ENCODE measurements at places on chromosomes 5 and 9. TPM values are rescaled to one million over a fixed set of nuclear protein-coding genes. Genes with fewer than 3 reads are reported as not detected.

Gene CYSRT1
- total RNA-seq, result not detected

Gene THBS4
- 336 TPM for total RNA-seq

Gene DNAJC25
- total RNA-seq, result 7.4 TPM

Gene FAT2
- total RNA-seq, result not detected

Gene NLN
- 28.0 TPM for total RNA-seq

Gene PCDHB9
- total RNA-seq, result 3.0 TPM

Gene FAM221B
- total RNA-seq, result not detected

Gene ZNF366
- 5.8 TPM for total RNA-seq

Gene LCN10
- total RNA-seq, result 1.4 TPM

Gene TLN1
- total RNA-seq, result 256 TPM

Gene GLRA1
- total RNA-seq, result not detected

Gene SPATA31D4
- not detected for total RNA-seq

Gene ALAD
- 8.9 TPM for total RNA-seq

Gene STPG3
- total RNA-seq, result not detected

Gene LRRC19
- total RNA-seq, result 0.22 TPM

Gene S1PR3
- total RNA-seq, result 3.3 TPM

Gene PCA3
- total RNA-seq, result not detected

Gene BRINP1
- not detected for total RNA-seq

Gene AK8
- not detected for total RNA-seq

Gene JAKMIP2
- total RNA-seq, result not detected

Gene FCN2
- not detected for total RNA-seq

Gene PCDHGB3
- total RNA-seq, result 1.1 TPM

Gene PDZD2
- 3.8 TPM for total RNA-seq

Gene ALDOB
- total RNA-seq, result not detected

Gene OR1Q1
- total RNA-seq, result not detected

Gene SCGB3A2
- not detected for total RNA-seq

Gene ADCY2
- total RNA-seq, result 50.1 TPM

Gene SPINK5
- not detected for total RNA-seq

Gene ENTREP1
- 12.8 TPM for total RNA-seq

Gene EIF4E1B
- not detected for total RNA-seq

Gene LCP2
- 2.4 TPM for total RNA-seq

Gene MARCOL
- not detected for total RNA-seq

Gene SLC6A7
- total RNA-seq, result not detected

Gene DRD1
- total RNA-seq, result not detected

Gene PGM5
- total RNA-seq, result 24.8 TPM

Gene WDR38
- not detected for total RNA-seq

Gene ROR2
- total RNA-seq, result 0.46 TPM

Gene KIAA1958
- total RNA-seq, result 1.3 TPM

Gene RALGPS1
- 10.3 TPM for total RNA-seq

Gene CTNNAL1
- total RNA-seq, result 43.8 TPM

Gene RAI14
- total RNA-seq, result 1.1 TPM

Gene PCDHB5
- 1.5 TPM for total RNA-seq

Gene C5orf46
- total RNA-seq, result not detected

Gene SH3PXD2B
- 2.7 TPM for total RNA-seq

Gene SOHLH1
- total RNA-seq, result not detected

Gene C9orf40
- total RNA-seq, result 1.2 TPM

Gene SLC4A9
- not detected for total RNA-seq

Gene C5orf52
- not detected for total RNA-seq

Gene SLCO6A1
- total RNA-seq, result not detected

Gene ANKRD18B
- total RNA-seq, result not detected

Gene EQTN
- total RNA-seq, result not detected

Gene MARCHF6
- 140 TPM for total RNA-seq
